ENCODE measurements at places on chromosomes 12 and 14.

DNA sequence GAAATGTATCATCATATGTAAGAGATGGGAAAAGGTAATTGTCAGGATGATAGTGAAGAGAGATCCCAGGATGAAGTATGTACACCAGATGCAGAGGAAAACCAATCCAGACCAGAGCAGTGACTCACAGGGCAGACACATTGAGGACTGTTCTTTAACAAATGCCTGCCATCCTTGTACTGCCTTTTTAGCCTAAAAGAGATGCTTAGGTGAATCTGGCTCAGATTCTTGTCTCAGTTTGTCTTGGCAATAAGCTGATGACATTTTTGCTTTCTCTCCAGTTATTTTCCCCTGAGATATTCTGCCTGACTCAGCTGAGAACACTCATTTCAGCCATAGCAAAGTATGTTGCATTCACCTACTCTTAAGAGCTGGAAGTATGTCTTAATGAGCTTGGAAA is 405.3 kb upstream of the USP15 start:
- no peak for DNase-seq

- no peak for DNase-seq
These were observed 111.2 kb downstream of the CAPZA3 start for GRCh38 chr12:18849080-18849479.

- DNase-seq, result no peak
These were observed 16.4 kb upstream of the LRP10 start for GRCh38 chr14:22854963-22855724.

- no peak for DNase-seq
These were observed 1096.0 kb upstream of the FLRT2 start for GRCh38 chr14:84433961-84434360.

DNA sequence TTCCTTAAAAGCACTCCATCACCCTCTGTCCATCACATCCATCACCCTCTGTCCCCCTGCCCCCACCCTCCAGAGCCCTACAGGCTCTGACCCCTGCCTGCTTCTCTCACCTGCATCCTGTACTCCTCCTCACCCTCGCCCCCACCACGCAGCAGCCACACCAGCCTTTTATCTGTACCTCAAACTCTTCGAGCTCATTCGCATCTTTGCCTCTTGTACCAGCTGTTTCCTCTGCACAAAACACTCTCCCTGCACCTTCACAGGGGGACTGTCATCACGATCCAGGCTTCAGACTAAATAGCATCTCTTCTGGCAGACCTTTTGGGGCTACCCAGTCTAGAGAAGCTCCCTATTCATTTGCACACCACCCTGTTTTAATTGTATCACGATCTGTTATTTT is 24.1 kb downstream of the TMEM229B start:
- no peak for DNase-seq

DNA sequence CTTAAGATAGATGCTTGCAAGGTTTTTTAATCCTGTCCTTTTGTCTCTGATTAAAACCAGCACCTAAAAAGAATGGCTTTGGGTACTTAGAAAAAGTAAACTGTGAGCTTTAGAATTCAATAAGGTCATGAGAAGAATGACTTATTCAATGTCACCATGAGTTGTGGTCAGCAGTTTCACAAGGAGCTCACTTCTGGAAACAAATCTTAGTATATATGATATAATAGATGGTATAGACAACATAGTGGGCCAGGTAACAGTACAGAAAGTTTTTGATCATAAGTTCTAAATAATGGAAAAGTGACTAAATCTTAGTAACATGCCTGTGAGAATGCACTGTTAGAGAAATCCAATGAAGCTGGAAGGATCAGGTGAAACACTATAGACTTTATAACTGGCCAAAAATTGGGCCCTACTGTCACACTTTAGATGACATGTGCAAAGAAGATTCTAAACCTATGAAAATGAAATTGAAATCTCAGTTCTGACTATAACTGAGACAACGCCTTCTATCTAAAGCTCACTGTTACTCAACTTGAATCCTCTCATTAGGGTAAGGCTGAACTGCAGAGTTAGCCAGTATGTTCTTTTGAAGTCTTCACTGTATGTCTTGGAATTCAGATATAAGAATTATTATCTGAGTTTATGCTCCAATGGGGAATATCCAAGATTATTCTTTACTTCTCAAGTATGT is 42.4 kb upstream of the RAD51AP1 start:
- DNase-seq, result no peak

GRCh38 chr14:88962356-88962755 is 137.9 kb downstream of the TTC8 start:
- no peak for DNase-seq

- no peak for DNase-seq
These were observed 33.7 kb upstream of the EML1 start for GRCh38 chr14:99759546-99759925.

DNA sequence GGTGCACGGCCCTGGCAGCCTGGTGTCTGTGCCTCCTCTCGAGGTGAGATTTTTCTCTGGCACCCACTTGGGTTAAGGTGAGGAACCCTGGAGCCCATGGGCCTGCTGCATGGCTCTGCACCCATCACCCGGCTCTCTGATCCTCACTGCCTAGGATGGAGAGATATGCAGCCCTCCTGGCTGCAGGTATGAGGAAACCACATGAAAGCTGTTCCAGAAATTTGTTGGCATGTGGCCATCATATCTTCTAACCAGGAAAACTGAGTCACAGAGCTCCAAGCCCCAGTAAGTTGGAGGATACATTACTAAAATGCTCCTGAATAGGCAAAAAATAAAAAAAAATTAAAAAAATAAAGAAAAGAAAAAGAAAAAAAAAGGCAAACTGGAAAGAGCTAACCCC is 39.3 kb upstream of the DDX11 start:
- DNase-seq, result no peak

- no peak for DNase-seq
These were observed 109.0 kb downstream of the STAB2 start for GRCh38 chr12:103696101-103696500.

GRCh38 chr12:8680533-8680932 is 17.3 kb upstream of the RIMKLB start:
- DNase-seq, result no peak

DNA sequence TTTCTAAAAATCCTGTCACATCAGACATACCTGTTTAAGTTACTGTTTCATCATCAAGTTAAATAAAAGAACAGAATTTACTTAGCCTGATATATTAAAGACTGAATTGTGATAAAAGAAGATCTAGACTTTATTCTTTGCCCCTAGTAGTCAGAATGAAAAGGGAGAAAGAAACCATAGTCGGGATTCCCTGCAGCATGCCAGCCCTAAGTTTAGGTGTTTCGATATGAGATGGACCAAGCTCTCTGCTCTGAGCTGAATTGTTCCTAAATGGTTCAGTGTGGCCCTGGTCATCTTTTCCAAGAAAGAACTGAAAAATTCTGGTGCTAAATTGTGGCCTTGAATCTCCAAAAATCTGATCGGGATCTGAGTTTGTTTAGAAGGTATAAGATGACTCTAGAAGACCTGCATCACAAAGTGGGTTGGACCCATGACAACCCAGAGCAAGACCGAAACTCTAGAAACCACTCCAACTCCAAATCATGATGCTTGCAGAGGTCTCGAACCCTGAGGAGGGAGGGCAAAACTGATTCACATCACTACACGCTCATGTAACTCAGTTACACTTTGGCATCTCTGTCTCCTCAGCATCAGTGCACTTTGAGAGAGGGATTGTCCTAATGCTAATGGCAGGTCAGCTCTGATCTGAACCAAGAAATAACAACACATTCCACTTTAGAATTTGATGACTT is 15.7 kb downstream of the PTGER2 start:
- no peak for DNase-seq

DNA sequence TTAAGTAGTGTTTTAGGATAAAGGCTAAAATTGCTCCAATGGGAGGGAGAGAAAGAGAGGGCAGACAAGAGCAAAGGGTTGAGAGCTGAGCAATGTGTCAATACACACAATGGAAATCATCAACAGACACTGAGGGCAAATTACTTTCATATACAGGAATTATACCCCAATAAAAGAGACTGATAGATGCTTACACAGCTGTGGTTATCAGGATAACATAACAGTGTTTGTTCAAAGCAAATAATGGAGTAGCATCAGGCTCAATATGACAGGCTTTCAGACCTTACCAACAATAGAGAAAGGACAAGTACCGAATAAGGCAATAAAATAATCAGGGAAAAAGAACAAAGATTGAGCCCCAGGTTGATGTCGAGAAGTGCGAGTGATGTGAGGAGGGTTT is 53.4 kb upstream of the DIO2 start:
- no peak for DNase-seq

DNA sequence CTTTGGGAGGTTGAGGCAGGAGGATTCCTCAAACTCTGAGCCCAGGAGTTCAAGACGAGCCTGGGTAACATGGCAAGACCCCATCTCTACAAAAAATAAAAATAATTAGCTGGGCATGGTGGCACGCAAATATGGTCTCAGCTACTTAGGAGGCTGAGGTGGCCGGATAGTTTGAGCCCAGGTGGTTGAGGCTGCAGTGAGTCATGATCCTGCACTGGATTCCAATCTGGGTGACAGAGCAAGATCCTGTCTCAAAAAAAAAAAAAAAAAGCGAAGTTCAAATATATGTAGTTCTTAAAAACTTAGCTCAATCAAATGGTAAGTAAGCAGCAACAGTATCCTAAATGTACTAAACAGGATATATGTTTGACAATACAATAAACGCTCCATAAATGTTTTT is 85.5 kb upstream of the SSTR1 start:
- DNase-seq, result no peak

DNA sequence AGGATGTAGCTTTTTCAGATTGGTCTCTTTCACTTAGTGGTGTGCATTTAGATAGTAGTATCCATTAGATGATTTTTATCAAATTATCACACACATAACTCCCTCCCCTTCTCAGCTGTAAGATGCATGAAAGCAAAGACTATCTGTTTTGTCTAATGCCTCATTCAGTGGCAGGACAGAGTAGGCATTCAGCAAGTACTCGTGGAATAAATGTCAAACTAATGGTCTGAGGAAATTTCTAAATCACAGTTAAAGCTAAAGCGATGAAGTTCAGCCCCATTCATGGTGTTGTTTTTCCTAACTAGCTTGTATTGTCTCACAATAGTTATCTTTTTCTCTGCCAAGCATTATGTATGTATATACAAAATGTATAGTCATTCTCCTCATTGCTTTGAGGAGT is 16.1 kb downstream of the CCNK start:
- DNase-seq, result no peak
